D341Med (cell line): ENCODE measurements at places on chromosomes 11 and 22.

DNA sequence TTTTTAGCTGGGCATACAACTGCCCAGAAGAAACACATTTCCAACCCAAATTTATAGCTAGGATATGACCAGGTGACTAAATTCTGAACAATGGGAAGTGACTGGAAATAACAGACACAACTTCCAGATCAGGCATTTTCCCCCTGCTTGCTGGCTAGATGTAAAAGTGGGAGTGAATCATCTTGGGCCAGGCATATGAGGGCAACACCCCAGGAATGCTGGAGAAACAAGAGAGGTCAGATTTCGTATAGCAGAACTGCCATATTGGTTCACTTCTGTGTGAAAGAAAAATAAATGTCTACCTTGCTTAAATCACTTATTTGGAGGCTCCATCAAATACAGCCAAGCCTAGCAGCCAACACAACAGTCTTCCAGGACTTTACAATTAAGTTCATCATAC, 7.4 kb downstream of the ATL3 start:
- DNase-seq = no peak

GRCh38 chr11:16356057-16356760, at the start of gene SOX6:
Gene SOX6 (minus strand): TSS chr11:16356546. CDS start chr11:16341248, 15,298 bp downstream.
- no peak for DNase-seq

DNA sequence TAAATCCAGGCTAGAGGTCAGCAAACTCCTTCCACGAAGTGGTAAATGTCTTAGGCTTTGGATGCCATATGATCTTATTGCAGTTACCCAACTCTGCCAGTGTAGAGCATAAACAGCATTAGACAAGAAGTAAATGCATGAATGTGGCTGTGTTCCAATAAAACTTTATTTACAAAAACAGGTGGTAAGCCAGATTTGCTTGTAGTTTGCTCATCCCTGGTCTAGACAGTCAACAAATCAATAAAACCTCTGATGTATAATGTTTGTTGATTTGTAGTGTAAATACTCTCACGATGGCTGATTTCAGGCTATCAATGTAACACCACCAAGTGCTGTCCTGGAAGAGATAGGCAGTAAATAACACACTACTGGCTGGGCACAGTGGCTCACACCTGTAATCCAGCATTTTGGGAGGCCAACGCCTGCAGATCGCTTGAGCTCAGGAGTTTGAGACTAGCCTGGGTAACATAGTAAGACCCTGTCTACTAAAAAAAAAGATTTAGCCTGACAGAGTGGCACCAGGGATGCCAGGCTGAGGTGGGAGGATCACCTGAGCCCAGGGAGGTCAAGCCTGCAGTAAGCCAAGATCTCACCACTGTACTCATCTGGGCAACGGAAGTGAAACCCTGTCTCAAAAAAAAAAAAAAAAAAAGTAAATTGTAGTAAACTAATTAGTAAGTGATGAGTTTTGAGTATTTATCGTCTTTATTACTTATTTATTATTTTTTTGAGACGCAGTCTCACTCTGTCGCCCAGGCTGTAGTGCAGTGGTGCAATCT, 6.9 kb upstream of the CATSPER1 start:
- no peak for DNase-seq

DNA sequence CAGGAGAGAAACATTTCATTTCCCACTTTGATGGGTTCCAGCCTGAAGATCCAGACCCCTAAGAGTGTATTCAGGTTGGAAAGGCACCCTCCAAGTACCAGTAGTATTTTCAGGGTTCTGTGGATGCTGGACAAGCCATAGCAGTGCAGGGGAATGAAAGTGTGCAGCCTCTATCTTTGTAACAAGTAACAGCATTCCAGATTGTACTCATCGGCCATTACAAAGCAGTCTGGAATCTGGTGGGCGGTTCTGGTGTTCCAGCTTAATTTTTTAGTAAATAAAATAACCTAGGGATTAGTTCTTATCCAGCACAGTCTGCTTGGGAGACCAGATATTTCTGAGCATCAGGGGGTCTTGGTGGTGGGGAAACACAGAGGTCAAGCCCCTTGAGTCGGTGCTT, 22.6 kb downstream of the APLNR start:
- DNase-seq = no peak

- no peak for DNase-seq
These were observed 67.8 kb upstream of the CHST1 start for GRCh38 chr11:45733176-45733575.

GRCh38 chr11:99449345-99449744, 428.6 kb downstream of the CNTN5 start:
- no peak for DNase-seq

DNA sequence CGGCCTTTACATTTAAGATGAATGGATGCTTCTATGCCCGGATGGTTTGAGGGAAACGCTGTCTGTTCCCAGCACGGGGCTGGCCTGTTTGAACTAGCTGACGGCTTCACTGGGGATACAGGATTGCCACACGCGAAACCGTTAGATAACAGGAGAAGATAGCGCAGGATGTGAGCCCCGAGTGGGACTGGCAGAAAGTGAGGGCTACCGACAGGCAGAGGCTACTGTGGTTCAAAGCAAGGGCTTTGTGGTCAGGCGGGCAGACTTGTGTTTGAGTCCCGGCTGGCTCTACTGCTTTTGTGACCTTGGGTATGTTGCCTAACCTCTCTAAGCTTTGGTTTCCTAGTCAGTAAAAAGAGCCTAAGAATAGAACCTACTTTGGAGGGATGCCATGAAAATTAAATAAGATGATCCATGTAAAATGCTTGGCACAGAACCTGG, 2.8 kb upstream of the OAF start:
- DNase-seq = no peak

GRCh38 chr22:46742576-46743221, 4.6 kb upstream of the CERK start:
- no peak for DNase-seq

DNA sequence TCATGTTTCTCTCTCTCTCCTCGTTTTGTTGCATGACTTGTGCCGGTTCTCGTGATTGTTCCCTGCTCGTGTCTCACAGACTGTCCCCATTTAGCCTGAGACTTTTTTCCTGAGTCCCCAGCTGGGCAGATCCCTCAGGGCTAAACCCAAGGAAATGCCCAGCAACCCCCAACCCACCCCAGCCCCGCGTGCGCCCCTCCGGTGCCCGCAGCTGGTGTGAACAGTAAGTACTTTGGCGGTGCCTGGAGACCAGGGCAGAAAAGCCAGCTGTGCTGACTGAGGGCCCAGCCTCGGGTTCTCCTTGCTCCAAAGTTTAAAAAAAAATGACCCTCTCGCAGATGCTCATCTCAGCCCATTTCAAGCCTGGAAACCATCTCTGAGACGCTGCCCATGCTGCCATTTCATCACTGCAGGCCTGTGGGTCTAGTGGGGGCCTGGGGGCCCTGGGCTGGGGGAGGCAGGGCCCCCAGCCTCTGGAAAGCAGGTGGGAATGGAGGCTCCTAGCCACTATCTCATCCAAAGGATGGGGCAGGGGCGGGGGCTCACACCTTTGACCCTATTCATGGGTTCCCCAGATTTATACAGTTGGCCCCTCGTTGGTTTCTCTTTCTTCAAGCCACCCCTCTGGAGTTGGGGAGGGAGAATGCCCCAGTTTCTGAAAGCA, 41.8 kb downstream of the KCNC1 start:
- DNase-seq = no peak

- no peak for DNase-seq
These were observed 122.3 kb downstream of the RCN1 start for GRCh38 chr11:32213223-32213622.

GRCh38 chr11:90204832-90205646, 17.8 kb downstream of the CHORDC1 start:
- peak; percentile 38 for DNase-seq

DNA sequence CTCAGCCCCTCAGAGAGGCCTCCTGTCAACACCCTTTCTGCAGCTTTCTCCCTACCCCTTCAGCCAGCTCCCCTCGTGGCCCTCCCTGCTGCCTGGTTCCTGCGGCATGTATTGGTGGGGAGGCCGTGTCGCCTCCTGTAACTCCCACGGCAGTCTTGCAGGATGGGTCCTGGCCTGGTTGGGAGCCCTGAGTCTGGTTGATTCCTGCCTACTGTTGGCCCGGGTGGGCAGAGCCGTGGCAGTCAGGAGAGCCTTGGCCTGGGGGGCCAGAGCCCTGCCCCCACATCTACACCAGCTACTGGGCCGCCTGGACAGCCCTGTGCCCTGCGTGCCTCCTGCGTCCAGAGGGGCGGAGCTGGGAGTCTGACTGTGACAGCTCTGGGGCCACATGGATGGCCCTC, 30.3 kb upstream of the GRAMD4 start:
- DNase-seq = no peak

DNA sequence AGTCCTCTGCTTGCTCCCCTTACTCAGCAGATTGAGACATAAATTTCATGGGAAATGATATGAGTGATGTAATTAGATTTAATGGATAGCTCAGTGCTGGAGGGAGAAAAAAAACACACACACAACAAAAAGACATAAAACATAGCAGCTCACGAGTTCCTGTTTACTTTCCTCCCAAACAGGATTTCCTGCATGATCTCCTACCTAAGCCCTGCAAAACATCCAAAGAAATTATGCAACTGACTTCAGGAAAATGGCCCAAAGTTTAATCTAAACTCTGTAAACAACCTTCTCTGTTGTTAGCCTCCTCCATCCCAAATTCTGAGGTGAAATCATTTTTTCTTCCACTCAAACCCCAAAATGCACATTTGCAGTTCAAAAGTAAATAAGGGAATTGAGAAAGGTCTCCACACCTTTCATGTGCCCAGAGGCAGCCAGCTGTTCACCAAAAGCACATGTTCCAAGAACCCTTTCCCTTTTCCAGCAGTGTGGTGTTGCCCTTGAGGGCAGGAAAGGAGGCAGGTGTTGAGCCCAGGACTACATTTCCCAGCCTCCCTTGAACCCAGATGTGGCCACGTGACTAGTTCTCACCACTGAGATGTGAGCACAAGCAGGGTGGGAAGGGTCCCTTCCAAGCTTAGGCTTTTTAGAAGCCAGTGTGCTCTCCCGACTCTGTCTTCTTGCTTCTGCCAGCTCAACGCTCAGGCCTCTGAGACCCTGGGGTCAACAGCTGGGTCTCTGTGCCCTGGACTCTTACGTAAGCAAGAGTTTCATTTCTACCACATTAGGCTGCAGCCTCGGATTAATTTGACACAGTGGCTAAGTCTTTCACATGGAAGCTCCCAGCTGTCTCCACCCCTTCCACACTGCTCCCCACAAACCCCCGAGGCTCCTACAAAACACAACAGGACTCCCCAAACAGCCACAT, 301.2 kb downstream of the CTTN start:
- DNase-seq = no peak
